Aorta (tissue), 5 donors: ENCODE measurements at places on chromosomes 2 and 18. TPM values are rescaled to one million over a fixed set of nuclear protein-coding genes. Genes with fewer than 3 reads are reported as not detected.

GRCh38 chr18:24992491-24992890 is 359.5 kb downstream of the ZNF521 start:
- DNase-seq: no peak
- H3K4me3 ChIP-seq: no peak overlapping the region
- H3K36me3 ChIP-seq: no peaks in the 10 kb centered on the region
- no peaks in the 10 kb centered on the region for H3K27me3 ChIP-seq
- H3K27ac ChIP-seq: no peak overlapping the region

GRCh38 chr2:168766600-168766999 is 35.8 kb upstream of the NOSTRIN start:
- no peak for DNase-seq
- H3K36me3 ChIP-seq: no peaks in the 10 kb centered on the region
- no peak overlapping the region for H3K27ac ChIP-seq
- no peak overlapping the region for H3K4me3 ChIP-seq
- no peaks in the 10 kb centered on the region for H3K4me1 ChIP-seq
- H3K27me3 ChIP-seq: no peaks in the 10 kb centered on the region

GRCh38 chr2:102686479-102687439 is 67.4 kb downstream of the SLC9A2 start:
- H3K27me3 ChIP-seq: no peaks in the 10 kb centered on the region
- H3K27ac ChIP-seq: no peak overlapping the region
- no peak overlapping the region for H3K4me3 ChIP-seq
- H3K36me3 ChIP-seq: no peaks in the 10 kb centered on the region
- no peak for DNase-seq
- no peaks in the 10 kb centered on the region for H3K4me1 ChIP-seq

GRCh38 chr18:37639846-37640245 is 74.2 kb upstream of the CELF4 start:
- no peak overlapping the region for H3K4me3 ChIP-seq
- H3K4me1 ChIP-seq: no peaks in the 10 kb centered on the region
- DNase-seq: no peak
- no peaks in the 10 kb centered on the region for H3K36me3 ChIP-seq

DNA sequence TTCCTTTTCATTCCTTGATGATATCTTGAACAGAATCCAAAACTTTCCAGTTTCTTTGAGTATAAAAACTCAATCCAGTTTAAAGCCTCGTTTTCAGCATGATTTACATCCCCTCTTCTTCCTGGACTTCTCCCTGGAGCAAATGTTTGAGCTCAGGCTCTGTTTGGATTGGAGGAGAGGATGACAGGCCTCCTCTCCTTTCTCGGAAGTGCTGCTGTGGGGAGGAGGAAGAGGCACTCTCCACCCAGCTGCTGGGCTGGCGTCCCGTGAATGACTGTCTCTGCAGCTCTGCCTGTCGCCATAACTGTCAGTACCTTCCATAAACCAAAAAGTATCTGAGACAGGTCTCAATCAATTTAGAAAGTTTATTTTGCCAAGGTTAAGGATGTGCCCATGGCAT is 238.2 kb upstream of the AGAP1 start:
- no peak overlapping the region for H3K4me3 ChIP-seq
- no peaks in the 10 kb centered on the region for H3K4me1 ChIP-seq
- H3K27me3 ChIP-seq: no peaks in the 10 kb centered on the region

DNA sequence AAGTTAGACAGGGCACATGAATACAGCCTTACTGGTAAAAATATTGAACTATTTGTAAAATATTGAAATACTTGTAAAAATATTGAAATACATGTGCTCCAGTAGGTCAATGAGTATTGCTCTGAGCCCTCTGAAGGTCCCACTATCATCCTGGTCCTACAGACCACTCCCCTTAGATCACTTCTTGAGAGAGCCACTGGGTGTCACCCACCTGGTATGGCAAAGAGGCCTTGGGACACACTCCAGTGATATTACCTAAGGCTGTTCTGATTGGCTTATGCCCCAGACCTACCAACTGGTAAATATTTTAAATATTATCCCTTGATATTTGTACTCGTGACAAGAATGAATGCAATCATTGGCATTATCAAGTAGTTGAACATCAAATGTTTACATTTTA is 5.0 kb downstream of the THSD7B start:
- H3K27me3 ChIP-seq: no peaks in the 10 kb centered on the region
- H3K4me1 ChIP-seq: no peaks in the 10 kb centered on the region

MMADHC gene
- total RNA-seq: 82.8 TPM

PLEK gene
- total RNA-seq: 14.6 TPM
